Lung microvascular endothelial cell (primary cell): ENCODE measurements at places on chromosomes 12 and 14.

DNA sequence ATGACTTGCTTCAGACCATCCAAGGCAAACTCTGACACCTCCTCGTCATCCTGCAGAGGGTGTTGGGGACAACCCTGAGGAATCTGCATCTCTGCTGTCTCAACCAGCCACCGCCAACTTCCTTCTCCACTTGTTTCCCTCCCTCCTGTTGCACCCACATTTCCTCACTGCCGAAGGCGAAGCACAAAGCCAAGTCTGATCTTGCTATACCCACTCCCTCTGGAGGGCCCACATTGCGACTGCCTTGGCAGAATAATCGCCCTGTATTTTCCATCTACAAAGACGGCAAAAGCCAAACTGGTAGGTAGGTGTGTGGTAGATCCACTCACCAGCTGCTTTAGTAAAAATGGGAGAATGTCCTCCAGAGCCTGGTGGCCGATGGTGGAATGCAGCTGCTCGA lies 21.8 kb upstream of the RAB35 start:
- DNase-seq: no peak

DNA sequence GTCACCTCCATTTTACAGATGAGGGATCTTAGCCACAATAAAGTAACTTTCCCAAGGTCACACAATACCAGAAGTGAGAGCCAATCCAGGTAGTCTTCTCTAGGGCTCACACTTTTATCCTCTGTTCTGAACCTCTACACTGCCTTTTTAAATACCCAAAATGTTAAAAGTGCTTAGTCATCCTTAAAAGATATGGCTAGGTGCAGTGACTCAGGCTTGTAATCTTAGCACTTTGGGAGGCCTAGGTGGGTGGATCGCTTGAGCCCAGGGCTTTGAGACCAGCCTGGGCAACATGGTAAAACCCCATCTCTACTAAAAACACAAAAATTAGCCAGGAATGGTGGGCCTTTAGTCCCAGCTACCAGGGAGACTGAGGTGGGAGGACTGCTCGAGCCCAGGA lies 104.1 kb upstream of the PPP4R3A start:
- DNase-seq: no peak

DNA sequence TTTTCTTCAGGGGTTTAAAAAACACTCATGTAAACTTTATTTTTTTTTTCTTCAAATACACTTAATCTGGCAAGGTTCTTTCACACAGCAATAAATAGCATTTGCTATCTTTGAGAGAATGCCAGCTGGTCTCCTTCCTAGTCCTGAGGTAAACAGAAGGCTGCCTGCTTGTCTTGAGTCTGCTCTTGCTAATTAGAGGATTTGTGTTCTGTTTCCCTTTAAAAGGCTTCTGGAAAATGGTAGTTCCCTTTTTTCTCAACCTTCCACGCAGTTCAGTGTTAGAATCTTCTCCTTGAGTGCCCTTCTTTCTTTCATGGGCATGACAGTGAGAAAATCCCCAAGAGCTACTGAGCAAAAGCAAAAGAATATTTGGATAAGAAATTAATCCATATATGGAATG lies 92.3 kb upstream of the DCN start:
- DNase-seq: no peak

DNA sequence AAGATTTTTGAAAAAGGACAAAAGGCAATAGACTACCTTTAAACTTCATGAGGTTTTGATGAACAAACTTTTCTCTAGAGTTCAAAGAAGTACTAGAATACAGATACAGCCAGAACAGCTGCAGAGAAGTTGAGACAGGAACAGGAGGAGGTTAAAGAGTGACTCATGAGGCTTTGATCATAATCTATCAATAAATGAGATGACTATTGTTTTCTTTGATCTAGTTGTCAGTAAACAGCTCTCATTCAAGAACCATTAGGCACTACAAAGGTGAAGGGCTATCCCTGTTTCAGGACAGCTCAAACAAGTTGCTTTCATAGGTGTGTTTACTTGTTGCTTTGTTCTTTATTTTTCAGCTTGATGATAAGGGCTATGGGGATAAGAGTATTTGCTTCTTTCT lies 2.4 kb downstream of the WASHC3 start:
- peak; percentile 19 for DNase-seq

- DNase-seq: no peak
Observed at GRCh38 chr12:130338794-130339601, 1.3 kb downstream of the PIWIL1 start.

DNA sequence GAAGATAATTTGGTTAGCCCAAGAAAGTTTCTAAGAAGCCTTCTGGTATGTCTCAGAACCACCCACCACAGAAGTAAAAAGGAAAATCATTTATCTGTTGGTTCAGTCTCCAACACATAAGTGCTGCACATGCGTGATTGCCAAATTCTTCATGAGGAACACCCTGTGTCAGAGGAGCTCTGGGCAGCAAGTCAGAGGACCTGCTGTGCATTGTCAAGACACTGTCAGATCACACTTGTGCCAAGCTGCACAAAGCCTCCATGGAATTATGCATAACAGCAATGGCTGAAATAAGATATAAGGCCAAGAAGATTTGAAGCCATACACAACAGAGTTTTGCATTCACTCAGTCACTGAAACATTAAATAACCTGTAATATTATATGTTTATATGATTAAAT lies 1304.7 kb upstream of the FLRT2 start:
- DNase-seq: no peak

GRCh38 chr14:101920271-101920670 lies 44.1 kb upstream of the DYNC1H1 start:
- peak; percentile 18 for DNase-seq

DNA sequence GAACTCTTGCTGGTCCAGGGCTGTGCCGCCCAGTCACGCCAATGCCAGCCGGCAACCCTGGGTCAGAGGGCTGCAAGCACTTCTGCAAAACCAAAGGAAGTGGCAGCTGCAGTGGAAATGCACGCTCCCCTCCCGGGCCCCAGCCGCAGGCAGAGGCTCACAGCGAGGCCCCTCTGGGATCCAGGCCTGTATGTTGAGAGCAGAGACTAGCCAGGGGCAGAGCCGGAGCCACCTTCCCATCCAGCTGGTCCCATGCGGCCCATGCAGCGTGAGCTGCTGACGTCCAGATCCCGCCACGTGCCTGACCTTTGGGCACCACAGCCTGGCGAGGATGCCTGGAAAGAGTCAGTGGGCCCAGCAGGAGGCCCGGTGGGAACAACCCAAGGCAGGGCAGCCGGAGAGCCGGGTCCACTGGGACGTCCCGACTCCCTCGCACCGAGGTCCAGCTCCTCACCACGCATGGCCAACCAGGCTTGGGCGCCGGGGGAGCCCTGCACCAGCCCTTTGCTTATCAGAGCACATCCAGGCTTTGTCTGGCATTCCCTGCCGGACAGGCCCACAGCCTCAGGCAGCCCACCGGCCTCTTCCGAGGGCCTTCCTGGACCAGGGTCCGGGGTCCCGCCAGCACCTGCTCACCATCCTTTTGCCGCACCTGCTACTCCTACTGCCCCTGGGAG lies 4.3 kb downstream of the GPR132 start:
- DNase-seq: peak; percentile 16

DNA sequence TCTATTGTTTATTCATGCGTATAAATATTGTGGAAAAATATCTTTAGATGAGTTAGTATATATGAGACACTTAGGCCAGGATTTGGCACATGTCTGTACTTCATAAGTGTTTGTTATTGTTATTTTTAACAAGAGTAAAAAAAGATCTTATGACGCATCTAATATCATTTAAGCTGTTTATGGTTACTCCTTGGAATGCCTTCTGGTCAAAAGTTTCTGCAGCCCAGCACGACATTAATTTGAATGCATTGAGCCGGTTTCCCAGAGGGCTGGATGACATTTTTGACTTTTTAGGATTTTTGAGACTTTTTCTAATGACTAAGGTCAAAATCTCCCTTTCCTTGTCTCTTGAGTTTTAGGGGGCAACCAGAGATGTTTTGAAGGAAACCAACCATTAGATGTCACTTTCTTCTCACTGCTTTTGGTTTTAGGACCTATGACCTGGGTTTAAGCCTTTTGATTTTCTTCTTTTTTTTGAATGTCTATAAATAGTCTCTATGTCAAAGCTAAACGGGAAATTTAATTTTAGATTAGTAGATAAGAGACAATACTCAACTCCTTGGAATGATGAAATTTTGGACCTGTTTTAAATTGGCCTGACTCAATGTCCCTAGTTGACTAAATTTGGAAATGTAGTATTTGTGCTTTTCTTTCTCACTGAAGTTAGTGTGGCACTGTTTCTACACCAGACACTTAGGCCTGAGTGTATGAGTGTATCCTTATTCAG lies 215.5 kb downstream of the AEBP2 start:
- no peak for DNase-seq

DNA sequence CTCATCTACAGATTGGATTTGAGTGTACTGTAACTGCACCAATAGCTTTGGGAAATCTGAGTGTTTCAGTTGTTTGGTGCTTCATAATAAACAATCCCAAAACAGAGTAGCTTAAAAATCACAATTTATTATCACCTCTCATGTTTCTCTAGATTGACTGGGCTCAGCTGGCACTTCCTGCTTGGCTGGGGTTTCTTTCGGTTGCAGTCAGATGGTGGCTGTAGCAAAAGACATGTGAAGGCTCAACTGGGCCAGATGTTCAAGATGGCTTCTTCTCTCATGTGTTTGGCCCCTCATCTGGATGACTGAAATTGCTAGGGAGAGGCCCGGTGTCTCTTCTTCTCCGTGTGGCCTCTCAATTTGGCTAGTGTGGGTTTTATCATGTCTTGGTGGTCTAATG lies 12.1 kb upstream of the BMP4 start:
- no peak for DNase-seq

DNA sequence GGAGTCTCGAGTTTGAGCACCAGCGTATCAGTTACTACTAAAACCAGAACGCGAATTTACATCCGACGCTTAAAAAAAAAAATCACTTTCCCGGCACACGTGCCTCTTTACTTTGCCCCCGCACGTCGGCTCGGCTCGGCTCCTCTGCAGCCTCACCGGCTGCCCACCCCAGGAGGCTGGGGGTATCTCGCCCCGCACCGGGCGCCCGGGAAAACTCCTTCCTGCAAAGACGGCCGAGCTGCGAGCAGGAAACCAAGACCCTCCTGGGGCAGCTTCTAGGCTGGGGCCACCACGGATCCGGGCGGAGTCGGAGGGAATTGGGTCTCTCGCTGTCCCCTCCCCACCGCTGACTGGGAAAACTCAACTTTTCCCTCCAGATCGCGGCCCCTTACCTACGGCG lies 610 bp downstream of the VSIG10 start:
- peak; percentile 47 for DNase-seq

DNA sequence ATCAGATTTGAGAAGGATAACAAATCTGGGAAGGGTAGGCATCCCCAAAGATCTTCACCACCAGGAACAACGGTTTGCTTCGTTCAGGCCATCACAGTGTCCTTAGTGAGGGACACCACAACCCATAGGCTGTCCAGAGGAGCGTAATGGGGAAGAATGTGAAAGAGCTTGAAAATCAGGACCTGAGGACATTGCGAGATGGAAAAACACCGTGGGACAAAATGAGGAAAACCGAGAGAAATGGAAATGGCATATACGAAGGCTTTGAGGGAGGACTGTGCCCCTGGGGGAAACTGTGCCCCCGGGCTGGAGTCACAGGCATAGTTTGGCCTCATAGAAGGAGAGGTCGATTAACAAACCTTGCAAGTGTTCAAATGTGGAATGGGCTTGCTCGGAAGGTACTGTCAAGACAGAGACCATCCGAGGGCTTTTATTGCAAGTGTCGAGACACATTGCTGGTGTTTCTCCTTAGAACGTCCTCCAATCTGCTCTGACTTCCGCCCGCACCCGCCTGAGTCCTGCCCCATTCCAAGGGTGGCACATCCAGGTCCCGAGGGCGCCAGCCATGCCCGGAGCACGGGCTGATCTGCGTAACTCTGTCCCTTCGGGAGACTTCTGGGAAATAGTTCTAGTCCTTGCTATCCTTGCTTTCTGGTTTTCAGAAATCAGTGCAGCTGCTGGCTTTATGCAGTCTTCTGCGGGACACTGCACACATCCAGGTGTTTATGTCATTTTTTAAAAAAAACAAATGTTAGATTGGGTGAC lies 885 bp upstream of the PALS1 start:
- DNase-seq: peak; percentile 42

GRCh38 chr12:8887285-8887715 lies 27.0 kb upstream of the PHC1 start:
- DNase-seq: peak; percentile 8

DNA sequence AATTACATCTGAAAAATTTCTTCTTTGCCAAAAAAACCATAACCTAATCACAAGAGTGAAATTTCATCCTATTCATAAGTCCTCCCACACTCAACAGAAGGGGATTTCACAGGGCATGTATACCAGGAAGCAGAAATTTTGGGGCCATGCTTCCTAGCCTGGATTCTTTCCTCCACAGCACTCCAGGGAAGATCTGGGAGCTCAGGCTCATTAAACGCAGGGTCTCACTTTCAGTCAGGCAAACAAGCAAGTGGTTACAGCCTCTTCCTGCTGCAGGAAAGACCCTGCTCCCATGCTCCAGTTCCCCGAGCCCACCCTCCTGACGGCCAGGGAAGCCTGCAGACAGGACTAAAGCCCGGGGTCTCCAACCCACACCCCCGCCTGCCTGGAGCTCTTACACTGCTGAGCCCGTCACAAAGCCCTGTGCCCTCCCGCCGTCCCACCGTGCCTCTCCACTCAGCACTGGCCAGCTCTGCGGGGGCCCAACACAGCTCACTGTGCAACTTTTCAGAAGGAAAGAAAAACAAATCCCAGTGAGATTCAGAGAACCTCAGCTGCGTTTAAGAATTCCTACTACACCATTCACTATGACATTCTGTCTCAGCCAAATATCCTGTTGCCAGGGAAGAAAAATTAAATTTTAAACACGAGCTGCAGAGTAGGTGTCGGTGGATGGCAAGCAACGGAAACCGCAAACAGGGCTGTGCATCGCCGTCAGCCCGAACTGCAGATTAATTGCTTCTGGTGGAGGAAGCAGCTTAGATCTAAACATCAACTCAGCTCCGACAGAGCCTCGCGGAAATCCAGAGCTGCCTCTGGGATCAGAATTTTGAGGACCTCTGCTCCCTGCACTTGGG lies 106.7 kb upstream of the SFSWAP start:
- DNase-seq: peak; percentile 50

GRCh38 chr14:89131004-89131750 lies 285.9 kb downstream of the FOXN3 start:
- DNase-seq: no peak

DNA sequence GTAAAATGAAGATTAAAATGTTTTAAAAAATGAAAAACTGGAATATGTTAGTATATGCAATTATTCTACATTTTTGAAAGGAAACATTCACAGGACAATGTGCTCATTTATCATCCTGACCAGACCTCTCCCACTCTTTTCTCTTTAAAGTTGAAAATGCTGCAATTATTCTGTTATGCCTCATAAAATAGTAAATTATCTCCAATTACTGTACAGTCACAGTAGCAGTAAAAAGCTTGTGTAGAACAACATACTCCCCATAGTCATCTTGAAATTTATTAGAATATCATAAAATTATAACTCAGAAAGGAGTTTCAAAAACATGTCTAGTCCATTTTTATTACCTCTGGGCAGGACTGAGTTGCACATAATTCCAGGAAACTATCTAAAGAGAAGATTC lies 250.3 kb downstream of the SYT1 start:
- DNase-seq: no peak
